Activated CD4-positive, alpha-beta T cell treated with anti-CD3 and anti-CD28 coated beads, Interleukin-2, amount 50 U/mL, for 24 hours (primary cell): ENCODE measurements at places on chromosomes 2 and 18.

DNA sequence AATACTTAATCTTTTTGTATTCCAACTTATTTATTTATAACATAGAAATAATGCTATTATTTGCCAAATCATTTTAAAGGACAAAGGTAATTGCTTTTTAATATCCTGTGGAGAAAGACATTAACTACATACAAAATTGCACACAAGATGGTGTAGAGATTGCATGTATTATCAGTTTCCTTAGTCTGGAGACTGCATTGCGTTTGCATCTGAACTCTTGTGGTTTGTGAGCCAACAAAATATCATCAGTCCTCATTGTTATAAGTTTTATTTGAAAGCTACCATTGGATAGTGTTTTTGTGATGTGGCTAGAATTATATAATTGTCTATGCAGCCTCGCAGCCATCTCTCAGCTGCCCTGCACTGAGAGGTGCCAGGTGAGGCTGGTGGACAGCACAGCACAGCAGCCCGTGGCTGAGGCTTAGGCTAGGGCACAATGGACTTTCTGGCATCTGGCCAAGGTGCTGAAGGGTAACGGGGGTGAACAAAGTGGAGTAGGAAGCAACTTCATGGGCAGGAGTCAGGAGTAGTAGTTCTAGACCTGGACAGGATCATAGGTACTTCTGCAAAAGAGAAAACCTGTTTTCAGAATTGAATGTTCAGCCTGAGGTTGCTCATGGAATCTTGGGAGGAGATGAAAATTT lies 15.1 kb downstream of the RASGRP3 start:
- no peak for DNase-seq

GRCh38 chr2:2134037-2134436 lies 197.0 kb downstream of the MYT1L start:
- no peak for DNase-seq

- no peak for DNase-seq
Observed at GRCh38 chr2:233801357-233802131, 23.4 kb downstream of the MROH2A start.

GRCh38 chr2:42147641-42148274 lies 21.4 kb upstream of the EML4 start:
- no peak for DNase-seq

- DNase-seq = no peak
Observed at GRCh38 chr18:54127759-54128378, 96.6 kb downstream of the MBD2 start.

DNA sequence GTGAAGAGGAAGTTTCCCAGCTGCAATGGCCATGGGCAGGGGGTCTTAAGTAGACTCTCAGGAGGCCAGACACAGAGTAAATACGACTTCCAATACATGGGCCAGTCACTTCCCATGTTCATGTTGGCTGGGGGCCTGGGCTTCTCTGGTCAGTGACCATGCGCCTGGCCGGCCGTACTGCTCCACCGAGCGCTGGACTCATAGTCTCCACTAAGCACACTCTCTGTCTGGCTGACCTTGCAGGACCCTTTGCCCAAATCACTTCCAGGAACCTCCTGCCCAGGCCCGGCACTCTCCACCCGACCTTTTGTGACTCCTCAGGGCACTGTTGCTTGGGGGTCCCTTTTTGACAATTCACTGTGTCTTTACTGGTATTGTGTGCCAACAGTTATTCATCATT lies 69.3 kb downstream of the SOWAHC start:
- DNase-seq = no peak

DNA sequence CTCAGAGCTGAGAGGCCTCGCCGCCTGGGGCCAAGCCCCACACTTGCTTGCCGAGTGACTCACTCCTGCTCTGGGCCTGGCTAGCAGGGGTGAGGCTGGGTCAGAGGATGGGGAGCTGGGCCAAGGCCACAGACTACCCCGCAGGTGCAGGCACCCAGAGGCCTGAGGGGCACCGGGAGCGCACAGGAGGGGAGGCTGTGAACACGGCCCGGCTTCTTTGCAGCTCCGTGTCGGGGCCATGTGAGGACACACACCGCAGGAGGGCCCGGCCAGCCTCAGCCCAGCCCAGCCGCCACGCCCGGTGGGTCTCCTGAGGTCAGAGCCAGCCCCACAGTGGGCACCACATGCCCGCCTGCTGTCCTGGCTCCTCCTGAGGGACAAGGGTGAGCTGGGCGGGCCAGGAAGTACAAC lies 8.4 kb downstream of the GPC1 start:
- no peak for DNase-seq

DNA sequence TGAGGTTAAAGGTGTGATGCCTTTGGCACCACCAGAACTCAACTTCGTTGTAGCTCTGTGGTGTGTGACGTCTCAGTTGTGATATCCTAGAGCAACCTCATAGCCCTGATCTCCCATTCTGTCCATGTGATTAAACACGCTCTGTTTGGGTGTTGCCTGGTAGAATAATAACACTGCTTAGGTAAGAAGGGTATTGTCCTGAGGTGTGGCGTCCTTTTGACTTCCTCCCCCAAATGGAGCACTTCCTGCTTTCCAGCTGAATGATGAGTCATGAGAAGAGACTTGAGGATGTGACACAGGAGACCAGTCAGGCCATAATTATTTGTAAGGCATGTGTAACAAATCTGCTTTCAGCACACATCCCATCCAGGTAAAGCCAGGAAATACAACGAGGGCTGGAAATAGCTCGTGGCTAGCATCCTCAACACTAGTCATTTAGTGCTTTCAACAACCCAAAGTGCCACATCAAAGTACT lies 100.7 kb downstream of the RAPGEF4 start:
- DNase-seq = no peak

DNA sequence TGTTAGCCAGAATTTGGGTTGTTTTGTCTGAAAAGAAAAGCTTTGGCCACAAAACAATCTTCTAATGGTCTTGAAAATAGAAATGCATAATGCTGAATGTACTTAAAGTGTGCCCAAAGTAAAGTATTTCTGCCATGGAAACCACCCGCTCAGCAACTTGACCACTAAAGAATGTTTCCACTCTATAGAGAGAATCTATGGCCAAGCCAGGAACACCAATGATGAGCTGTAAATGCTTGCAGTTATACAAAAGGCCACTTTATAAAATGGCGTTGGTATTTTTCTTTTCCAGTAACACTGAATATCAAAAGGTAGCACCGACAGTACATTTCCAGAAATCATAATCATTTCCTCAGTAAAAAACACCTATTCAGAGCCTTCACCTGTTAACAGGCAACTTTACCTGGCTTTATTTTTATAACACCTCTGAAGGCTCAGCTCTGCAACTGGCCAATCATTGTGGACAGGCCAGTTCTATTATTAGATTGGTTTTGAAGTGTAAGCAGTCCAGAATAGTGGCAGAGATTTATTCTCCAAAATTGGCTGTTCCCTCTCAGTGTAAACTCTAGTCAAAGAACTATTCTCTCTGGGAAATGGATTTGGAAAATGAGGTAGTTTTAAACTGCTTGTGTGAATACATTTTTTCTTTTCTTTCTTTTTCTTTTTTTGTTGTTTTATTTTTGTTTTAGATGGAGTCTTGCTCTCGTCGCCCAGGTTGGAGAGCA lies 36.1 kb downstream of the SLC40A1 start:
- DNase-seq = no peak

GRCh38 chr2:88218981-88219380 lies 48.8 kb downstream of the THNSL2 start:
- DNase-seq = no peak

GRCh38 chr2:106106622-106107508 lies 87.2 kb downstream of the UXS1 start:
- no peak for DNase-seq

- no peak for DNase-seq
Observed at GRCh38 chr2:188456114-188456909, 164.6 kb downstream of the GULP1 start.

- DNase-seq = no peak
Observed at GRCh38 chr2:160647967-160648685, 154.5 kb upstream of the RBMS1 start.

DNA sequence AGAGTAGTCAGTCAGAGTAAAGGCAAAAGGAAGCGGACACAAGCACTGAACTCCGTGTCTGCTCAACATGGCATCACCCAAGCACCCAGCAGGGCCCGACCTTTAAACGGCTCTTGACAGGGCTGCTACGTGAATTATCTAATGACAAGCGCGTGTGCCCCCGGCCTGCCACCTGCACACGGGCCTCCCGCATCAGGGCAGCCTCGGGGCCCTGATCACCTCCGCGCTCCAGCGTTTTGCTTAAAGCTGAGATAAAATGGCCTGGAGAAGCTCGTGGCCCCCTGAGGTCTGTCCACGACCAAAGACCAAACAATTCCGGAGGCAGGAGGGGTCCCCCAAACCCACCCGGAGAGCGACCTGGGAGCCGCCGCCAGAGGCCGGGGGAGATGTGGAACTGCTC lies 376 bp downstream of the NDUFA10 start:
- DNase-seq = peak; percentile 16

DNA sequence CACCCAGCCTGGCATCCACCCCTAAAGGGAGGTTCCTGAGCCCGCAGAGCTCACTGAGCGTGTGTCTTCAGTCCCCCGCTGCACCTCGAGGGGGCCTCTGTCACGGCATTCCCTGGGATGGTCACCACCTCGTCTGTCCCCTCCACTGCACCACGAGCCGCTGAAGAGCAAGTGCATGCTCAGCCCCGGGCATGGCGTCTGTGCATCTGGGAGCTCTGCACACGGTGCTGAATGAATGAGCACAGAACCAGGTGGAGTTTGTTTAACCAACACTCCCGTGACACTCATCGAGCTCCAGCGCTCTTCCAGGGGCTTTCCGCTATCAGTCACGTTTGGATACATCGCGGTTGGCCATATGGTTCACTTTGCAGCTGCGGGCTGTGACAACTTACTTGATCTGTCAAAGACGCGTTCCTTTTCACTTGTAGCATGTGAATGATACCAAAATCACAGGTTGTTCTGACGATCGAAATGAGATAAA lies 9.2 kb downstream of the ALLC start:
- no peak for DNase-seq

GRCh38 chr2:71612581-71613402 lies 159.4 kb downstream of the DYSF start:
- DNase-seq = no peak

GRCh38 chr2:1588051-1588977 lies 156.0 kb downstream of the PXDN start:
- DNase-seq = no peak

GRCh38 chr2:102520009-102520408 lies 47.0 kb downstream of the SLC9A4 start:
- DNase-seq = no peak

DNA sequence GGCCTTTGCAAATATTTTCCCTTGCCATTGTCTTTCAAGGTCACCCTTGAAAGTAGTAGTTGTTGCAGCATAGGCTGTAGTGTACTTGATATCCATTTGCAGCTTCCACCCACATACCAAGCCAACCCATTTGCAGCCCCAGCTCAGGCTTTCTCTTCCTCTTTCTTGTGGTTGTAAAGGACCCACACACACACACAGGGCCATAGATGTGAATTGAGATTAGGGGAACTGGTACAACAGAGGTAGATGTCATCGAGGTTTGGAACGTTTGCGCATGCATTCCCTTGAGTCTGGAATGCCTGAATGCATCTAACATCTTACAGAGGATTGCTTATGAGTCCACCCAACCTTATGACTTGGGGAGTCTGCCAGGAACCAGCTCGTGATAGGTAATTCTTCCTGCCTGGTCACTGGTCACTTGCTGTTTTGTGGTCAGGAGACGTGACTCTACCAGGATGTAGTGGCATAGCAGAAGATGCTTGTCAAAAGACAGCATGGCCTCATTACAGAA lies 91.9 kb downstream of the MRPS9 start:
- no peak for DNase-seq

GRCh38 chr2:70959851-70960832 lies 18.3 kb upstream of the ANKRD53 start:
- no peak for DNase-seq

DNA sequence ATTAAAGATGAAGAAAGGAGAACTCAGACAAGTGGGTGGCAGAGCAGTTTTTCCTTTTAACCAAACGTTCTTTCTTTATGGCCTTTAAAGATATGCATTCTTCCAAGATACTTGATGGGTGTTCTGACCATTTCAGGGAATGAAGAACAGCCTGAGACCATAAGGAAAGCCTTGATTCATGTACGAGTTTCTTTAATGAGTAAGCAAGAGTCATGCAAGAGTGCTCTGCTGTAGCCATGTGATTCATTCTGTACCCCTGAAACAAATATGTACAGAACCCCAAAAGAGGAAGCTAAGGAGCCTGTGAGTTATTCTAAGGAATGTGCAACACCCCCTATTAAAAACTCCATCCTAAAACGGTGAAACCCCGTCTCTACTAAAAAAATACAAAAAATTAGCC lies 372.8 kb downstream of the MTX2 start:
- no peak for DNase-seq

GRCh38 chr2:158460632-158461297 lies 4.0 kb downstream of the PKP4 start:
- no peak for DNase-seq

GRCh38 chr2:162874412-162874811 lies 35.8 kb upstream of the KCNH7 start:
- no peak for DNase-seq

- no peak for DNase-seq
Observed at GRCh38 chr2:96877042-96877451, 7.2 kb upstream of the SEMA4C start.

DNA sequence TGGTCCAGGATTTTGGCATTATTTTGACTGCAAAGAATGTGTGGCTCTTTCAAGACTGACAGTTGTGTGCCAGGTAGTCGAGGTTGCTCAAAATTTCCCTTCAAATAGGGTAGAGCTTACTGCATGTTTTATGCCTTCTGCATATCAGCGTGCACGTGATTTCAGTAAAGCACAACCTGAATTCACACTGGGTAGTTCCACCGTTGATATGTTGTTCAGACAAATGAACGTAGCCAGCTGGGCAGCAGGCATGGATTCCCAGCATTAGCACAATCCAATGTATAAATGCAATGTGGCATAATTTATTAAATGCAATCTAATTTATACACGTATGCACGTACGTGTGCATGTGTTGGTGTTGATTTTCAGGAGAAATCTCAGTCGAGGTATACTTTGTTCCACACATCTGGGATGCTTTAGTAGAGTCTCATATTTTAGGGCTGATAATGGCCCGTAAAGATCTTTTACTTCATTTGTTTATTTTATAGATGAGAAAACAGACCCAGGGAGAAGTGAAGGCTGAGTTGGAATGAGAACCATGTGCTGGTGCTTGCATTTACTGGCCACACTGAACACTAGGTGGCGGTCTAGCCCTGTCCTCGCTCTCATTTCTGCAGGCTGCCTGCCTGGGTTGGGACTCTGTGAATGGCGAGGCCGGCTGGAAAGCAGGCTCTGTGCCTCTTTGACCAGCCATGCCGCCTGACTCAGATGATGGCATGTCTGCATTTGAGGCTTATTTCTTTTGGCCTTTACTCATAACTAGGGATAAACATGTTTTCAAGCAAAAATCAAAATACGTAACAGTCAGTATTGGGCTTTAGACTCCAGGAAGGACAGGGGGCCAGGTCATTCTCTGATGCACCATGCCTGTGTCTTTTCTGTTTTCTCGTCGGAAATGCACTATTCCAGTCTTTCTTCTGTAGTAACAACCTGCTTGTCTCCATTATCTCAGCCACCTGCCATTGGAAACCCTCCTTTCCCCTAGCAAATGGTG lies 120.4 kb downstream of the RNF144A start:
- peak; percentile 19 for DNase-seq
